Smooth muscle cell of the umbilical artery (primary cell): ENCODE measurements at places on chromosomes 3 and 15. TPM values are rescaled to one million over a fixed set of nuclear protein-coding genes. Genes with fewer than 3 reads are reported as not detected.

Gene RPSA
- total RNA-seq = 664 and 977 TPM in 2 replicates

Gene GAP43
- total RNA-seq = 0.89 and 14.7 TPM in 2 replicates

Gene RTP4
- not detected in 2 replicates for total RNA-seq

Gene OCA2
- total RNA-seq = not detected in 2 replicates

Gene UBAP1L
- 1.8 and 2.8 TPM in 2 replicates for total RNA-seq

Gene GOLGA8S
- 0.05 TPM in 1 of 2 replicates, not detected in the other for total RNA-seq

Gene HCN4
- total RNA-seq = not detected in 2 replicates

Gene RBMS3
- total RNA-seq = 46.0 and 75.6 TPM in 2 replicates

Gene TMEM158
- 54.9 and 70.1 TPM in 2 replicates for total RNA-seq

Gene MON1A
- total RNA-seq = 11.9 and 16.5 TPM in 2 replicates

Gene POLQ
- total RNA-seq = 0.59 and 5.7 TPM in 2 replicates

Gene FBLN2
- total RNA-seq = 63.9 and 254 TPM in 2 replicates
